ENCODE measurements at places on chromosomes 4 and X.

GRCh38 chr4:75699299-75699698, 25.1 kb upstream of the USO1 start:
- no peak for DNase-seq

GRCh38 chr4:83153417-83153816, 38.9 kb upstream of the PLAC8 start:
- no peak for DNase-seq

DNA sequence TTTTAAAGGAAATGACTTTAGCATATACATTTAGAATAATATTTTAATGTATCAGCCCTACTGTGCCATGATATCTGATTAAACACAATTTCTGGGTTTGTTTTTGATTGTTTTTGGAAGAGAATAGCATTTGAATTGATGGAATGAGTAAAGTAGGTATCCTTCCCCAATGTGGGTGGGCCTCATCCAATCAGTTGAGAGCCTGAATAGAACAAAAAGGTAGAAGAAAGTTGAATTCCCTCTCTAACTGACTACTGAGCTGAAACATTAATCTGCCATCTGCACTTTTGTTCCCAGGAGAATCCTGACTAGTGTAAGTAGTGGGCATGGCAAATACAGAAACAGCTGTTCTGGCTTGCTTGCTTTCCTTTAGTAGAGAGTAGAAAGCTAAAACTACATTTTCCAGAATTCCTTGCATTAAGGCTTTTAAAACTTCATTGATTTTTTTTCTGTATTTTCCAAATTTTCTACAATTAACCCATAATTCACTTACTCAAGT, 9.7 kb upstream of the SEC24D start:
- DNase-seq, result no peak

DNA sequence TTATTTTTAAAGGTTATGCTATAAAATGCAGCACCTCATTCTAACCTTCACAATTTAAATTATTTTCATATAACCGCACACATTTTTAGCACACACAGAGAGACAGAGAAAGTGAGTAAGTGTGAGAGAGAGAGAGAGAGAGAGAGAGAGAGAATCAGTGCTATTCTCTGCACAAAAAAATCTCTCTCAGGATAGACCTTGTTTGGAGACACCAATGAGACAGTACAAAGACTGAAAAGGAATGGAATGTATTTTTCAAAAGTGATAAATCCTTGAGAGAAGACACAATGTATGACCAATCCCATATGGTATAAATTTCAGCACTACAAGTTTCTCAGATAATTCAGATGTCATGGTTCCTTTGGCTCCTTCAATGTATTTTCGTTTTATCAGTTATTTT, 132.1 kb upstream of the PCDH18 start:
- no peak for DNase-seq

GRCh38 chr4:77349796-77350195, 192.8 kb downstream of the CCNG2 start:
- DNase-seq, result no peak

- DNase-seq, result no peak
These were observed 370.3 kb upstream of the FGF16 start for GRCh38 chrX:77076896-77077295.

DNA sequence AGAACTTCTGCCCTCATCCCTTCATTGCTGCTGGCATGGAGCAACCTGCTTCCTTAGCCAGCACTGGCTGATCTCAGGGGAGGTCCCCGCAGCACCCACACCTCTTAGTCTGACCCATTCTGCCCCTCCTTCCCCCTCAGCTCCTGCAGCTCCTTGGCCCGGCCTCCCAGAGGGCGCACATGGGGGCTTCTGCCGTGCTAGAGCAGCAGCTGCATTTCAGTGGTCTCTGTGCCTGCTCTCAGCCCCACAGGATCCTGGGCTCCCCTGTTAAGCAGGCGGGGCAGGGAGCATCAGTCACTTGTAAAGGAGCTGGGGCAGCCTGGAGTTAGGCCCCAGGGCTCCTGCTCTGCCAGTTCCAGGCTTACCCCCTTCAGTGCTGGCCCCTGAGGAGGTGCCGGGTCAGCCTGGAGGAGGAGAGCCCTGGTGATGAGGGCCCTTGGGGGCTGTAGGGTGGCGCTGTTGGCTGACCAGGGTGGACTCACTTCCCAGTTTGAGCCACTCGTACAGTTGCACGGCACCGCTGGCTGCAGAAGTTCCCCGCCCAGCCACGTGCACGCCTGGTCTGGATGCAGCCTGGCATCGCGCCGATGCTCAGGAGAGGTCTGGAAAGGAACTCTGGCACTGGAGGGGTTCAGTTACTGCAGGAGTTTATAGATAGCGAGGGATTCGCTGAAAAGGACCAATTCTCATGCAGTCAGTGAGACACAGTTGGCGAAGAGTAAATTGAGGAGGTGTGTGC, 85.1 kb upstream of the PSAPL1 start:
- DNase-seq, result no peak

- no peak for DNase-seq
These were observed 61.8 kb downstream of the ELF2 start for GRCh38 chr4:139115226-139115625.

DNA sequence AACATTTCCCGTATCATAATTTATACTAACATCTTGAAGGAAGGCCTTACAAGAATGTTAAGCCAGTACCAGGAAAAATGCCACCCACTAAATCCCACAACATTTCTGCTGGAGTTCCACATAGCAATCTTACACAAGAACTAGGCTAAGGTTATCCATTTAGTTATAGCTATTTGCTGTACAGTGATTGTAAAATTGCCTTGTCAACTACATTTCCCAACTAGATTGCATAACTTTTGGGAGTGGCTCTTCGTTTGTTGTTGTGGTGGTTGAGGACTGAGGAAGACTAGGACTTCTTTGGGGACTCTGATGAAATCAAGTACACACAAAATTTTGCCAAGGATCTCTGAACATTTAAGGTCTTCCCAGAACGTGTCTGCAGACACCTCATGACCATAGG, 8.0 kb downstream of the IBSP start:
- no peak for DNase-seq

DNA sequence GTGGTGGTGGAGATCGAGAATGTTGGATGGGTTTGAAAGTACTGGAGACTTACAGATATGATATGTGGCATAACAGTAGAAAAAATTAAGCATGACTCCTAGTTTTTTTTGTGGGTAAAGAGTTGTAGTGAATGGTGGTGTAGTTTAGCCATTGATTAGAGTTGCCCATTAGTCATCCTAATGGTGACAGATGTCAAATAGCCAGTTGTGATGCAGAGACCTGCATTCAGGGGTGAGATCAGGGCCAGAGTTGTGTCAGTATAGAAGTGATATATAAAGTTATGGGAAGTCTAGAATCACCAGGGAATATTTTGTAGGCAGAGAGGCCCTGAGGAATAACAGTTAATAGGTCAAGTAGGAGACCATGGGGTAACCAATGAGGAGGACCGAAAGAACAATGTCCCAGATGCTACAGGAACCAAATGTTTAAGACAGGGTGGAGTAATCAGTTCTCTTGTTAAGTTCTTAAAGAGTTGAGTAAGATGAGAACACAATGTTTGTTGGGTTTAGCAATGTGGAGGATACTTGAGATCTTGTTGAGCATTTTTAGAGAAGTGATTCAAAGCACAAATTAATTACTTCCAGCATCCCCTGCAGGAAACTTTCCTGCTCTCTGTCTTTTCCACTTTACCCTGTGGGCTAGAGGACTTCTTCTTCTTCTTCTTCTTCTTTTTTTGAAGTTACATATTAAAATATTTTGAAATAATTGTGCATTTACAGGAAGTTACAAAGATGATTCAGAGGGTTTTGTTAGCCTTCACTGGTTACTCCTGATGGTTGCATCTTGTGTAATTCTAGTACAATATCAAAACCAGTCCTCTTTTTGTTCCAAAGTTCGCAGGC, 13.3 kb downstream of the SGMS2 start:
- no peak for DNase-seq

- no peak for DNase-seq
These were observed 28.8 kb downstream of the ELF4 start for GRCh38 chrX:130081421-130082045.

DNA sequence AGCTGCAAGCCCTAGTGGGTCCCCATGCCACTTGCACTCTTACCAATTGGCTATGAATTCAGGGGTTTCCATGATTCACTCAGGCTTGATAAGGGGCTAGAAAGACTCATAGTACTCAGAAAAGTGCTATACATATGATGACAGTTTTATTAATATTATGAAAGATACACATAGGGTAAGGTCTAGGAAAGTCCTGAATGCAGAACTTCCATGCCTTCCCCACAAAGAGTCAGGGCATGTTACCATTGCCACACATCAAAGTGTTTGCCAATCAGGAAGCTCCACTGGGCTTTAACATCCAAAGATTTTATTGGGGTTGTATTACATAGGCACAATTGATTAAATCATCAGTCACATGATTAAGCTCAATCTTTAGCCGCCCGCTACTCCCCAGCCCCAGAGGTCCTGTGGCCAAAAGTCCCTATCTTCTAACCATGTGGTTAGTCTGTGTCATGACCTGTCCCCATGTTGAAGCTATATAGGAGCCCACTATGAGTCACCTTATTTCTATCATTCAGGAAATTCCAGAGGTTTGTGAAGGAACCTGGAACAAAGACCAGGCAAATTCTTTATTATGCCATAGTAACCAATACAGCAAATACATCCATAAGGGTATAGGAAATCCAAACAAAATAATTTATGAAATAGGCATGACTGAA, 635.6 kb downstream of the STPG2 start:
- DNase-seq, result no peak

GRCh38 chrX:21490341-21490740, 116.1 kb downstream of the CNKSR2 start:
- DNase-seq, result no peak

GRCh38 chr4:121212806-121213205, 48.7 kb upstream of the TNIP3 start:
- no peak for DNase-seq

- DNase-seq, result no peak
These were observed 171.4 kb downstream of the ARHGEF9 start for GRCh38 chrX:63613531-63614028.

DNA sequence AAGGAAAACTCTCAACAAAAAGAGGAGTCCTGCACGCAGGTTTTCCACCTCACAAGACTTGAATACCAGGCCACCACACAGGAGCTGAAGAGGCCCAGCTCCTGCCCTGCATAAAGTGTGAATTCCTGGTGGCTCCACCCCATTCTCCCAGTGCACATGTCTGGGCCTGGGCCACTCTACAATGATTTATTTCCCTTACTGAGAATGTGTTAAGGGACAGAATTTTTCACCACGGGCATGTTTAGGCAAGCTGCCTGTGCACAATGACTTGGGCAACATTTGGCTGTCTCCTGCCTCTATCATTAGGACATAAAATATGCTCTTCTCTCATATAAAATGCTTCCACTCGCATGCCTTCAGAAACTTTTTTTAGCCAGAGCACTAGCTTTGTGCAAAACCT, 197.1 kb downstream of the SLC7A11 start:
- DNase-seq, result no peak

GRCh38 chr4:55517526-55518229, 29.0 kb downstream of the CLOCK start:
- DNase-seq, result no peak

DNA sequence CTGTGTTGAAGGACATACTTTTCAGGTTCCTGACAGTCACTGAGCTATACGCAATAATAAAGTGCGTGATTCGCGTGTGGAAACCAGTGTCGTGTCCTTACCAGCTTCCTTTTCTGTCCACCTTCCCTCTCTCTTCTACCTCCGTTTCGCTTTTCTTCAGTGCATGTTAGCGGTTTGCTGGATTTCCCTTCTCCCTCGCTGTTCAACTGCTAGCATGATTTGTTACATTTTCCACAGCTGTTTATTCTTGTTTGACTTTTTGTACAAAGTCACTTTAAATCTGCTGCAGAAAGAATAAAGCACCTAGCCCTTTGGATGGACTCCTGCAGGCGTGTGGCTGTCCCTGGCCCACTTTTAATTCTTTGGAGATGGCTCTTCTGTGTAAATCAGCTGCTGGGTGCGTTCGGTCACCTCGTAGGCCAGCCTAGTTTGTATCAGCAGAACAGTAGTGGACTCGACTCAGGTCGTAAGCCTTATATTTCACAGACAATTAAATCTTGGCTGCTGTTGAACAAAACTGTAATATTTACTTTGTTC, 8.9 kb upstream of the HAND2 start:
- DNase-seq, result no peak

DNA sequence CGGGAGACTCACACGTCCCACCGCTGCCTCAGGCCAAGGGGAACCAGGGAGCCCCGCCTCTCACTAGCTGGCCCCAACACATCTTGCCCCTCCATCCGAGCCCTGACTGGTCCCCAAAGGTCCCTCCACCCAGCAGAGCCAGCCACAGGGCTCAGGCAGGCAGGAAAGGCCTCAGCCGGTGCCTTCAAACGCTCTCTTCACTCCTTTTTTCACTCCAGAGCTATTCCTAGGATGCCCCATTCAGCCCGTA, 1.5 kb upstream of the ARHGAP4 start:
- no peak for DNase-seq

Measured in hematopoietic multipotent progenitor cell treated with erythropoietin and hydrocortisone succinate and interleukin-3 and kit ligand, for 15 days (in vitro differentiated cells).